ENCODE measurements at places on chromosomes 3 and 15.
A peak's percentile ranks its signal among the peaks of the same experiment; 100 is the strongest.

DNA sequence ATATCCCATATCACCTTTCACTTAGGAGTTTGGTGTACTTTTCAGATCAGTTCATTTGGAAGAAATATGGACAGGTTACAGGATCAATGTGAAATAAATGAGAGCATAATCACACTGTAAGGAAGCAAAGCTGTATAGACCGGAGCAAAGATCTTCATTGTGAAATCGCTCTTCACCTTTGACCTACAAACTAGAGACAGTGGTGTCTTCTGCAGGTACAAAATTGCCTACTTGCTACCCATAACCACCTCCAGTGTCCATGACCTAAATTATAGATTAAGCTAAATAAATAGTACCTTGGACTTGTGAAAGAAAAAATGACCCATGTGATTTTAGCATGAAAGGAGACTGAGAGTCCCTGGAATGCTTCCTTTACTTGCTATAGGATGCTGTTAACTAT lies 379.5 kb upstream of the SUCLG2 start:
- no peak for DNase-seq

GRCh38 chr3:126811530-126811929 lies 107.5 kb downstream of the CHCHD6 start:
- no peak for DNase-seq

GRCh38 chr15:27527490-27528067 lies 556.6 kb downstream of the GABRG3 start:
- no peak for DNase-seq

DNA sequence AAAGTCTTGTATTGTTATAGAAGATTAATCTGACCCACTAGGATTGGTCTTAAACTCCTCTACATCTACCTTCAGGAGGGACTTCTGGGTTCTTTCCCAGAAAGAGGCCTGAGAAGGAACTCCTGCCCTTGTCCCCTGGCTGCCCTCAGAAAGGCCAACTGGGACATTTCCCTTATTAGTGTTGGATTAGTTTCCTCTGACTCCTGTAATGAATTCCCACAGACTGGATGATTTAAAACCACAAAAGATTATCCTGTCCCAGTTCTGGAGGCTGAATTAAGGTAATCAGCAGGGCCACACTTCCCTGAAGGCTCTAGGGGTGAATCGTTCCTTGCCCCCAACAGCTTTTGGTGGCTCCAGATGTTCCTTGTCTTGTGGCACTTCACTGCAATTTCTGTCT lies 102.8 kb upstream of the NMNAT3 start:
- no peak for DNase-seq

DNA sequence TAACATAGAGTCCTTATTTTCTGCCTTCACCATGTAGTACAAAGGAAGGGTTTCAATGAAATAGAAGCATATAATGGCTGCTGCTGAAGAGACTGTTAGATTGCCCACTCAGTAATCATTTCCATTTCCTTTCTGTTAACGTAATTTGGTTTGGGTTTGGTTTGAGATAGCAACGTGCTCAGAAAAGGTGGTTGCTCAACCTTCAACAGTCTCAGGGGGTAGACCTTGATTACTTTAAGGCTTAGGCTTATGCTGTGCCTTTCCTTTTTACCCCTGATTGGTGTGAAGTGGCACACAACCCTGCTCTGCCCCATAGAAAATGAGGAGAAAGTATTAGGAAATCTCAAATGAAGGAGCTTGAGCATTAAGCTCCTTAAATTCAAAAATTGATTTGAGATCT lies 163.7 kb upstream of the TP63 start:
- no peak for DNase-seq

GRCh38 chr3:159950156-159950898 lies 38.3 kb upstream of the IL12A start:
- DNase-seq, result no peak

GRCh38 chr15:89104172-89104564 lies 15.9 kb downstream of the ABHD2 start:
- no peak for DNase-seq

GRCh38 chr3:57927166-57927565 lies 81.1 kb upstream of the FLNB start:
- no peak for DNase-seq

DNA sequence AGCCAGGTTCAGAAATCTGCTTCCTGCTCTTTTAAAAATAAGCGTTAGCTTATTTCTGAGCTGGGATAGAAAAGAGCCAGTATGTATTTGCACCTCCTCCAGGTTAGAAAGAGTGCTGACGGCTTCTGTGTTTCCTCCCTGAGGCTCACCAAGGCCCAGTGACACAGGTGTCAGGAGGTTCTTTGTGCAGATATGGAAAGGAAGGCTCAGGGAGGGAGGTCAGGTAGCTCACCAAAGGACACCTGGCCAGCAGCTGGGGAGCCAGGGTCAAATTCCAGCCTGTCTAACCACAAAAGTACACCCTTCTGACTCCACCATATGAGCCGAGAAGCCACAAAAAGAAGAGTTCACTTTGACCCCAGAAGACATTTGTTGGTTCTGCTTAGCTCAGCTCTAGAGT lies 201.0 kb upstream of the WNT5A start:
- DNase-seq, result no peak

- DNase-seq, result no peak
These were observed 85.0 kb downstream of the ATP10A start for GRCh38 chr15:25778161-25778560.

DNA sequence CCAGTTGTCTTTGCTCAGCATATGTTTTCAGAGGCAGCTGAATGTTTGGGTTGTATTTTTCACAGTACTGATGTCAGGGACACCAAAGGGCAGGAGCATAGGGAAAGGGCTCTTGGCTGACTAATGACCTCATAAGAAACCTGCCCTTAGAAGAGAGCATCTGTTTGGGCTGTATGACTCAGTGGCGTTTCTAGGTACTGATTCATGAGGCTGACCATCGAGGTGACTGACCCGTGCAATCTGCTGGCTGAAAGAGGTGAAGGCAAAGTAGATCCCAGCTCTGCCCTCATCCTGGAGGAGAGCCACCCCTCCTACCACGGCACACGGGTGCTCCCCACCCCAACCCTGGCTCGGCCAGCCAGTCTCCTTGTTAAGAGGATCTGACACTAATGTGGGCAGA lies 8.3 kb downstream of the LMCD1 start:
- DNase-seq, result peak; percentile 84

DNA sequence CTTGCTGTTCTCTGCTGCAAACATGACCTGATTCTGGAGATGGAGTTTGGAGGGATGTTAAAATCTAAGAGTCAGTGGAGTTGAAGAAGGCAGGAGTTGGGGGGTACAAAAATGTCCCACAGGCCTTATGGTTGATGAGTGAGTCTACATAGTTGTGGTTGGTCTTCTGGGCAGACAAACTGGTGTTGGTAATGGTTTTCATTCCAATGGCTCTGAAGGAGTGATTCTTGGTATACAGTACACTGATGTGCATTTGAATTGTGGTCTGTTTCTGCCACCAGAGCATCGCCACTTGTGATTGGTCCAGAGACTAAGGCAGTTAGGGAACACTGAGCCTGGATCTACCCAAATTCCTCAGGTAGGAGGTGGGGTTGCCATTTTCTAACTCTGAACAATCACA lies 514.1 kb upstream of the CFAP20DC start:
- no peak for DNase-seq

DNA sequence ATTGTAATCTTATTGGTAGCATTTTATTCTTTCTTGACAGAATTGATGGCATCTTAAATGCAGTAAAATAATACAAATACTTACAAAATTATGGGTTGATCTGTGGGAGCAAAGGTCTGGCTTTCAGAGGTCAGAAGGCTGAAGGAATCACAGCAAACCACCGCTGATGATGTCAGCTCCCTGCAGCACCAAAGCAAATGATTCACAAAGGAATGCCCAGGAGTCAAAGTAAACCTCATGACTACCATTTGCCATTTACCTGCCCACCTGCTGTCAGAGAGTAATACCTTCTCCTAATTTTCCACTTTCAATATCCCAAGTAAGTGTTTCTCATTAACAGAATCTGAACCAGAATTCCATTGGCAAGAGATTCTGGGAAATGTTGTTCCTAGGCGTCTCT lies 46.1 kb downstream of the CPA3 start:
- peak; percentile 19 for DNase-seq

DNA sequence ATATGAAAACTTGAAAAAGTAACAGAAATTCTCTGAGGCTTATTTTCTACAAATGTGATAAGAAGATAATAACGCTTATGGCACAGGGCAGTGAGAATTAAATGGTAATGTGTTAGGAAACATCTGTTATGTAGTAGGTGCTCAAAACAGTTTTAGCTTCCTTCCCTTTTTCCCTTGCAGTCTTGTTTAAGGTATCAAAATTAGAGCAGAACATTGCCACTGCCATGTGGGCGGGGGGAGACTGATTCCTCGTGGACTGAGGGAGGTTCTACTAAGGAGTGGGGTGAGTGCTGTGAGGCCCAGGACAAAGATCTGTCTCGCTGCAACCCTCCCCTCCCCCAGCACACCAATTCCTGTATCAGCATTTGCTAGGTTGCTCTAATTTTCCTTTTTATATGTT lies 702.4 kb downstream of the TUSC7 start:
- no peak for DNase-seq

DNA sequence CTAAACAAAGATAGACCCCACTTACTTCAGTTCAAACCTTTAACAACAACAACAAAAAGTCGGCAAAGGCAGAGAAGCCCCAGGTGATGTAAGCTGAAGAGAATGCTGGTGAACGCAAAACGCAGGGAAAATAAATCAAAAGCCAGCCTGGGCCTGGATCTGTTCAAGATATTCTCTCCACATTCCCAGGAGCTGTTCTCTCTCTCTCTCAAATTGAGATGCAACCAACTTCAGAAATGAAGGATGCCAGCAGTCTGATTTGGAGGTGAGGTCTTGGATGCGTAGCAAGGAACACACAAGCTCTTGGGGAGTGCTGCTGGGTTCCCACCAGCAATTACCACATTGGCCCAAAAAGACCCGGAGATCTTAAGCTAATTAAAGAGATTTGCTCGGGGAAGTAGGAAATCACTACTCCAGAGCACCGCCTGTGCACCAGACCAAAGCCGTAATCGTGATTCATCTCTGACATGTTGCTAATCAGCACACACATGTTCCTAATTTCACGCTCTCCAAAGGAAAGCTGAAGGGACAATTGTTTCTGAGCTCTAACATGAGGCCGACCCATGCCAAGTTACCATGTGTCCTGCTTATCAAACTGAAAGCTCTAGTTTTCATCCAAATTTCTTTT lies 37.1 kb downstream of the IL17RD start:
- no peak for DNase-seq

GRCh38 chr3:186902154-186902553 lies 28.2 kb upstream of the ST6GAL1 start:
- no peak for DNase-seq

- DNase-seq, result no peak
These were observed 34.3 kb upstream of the SNRPA1 start for GRCh38 chr15:101329309-101329863.

- peak; percentile 92 for DNase-seq
These were observed 8.3 kb downstream of the PLD1 start for GRCh38 chr3:171801738-171802589.

GRCh38 chr3:10395196-10395595 lies 74.3 kb upstream of the SEC13 start:
- no peak for DNase-seq

DNA sequence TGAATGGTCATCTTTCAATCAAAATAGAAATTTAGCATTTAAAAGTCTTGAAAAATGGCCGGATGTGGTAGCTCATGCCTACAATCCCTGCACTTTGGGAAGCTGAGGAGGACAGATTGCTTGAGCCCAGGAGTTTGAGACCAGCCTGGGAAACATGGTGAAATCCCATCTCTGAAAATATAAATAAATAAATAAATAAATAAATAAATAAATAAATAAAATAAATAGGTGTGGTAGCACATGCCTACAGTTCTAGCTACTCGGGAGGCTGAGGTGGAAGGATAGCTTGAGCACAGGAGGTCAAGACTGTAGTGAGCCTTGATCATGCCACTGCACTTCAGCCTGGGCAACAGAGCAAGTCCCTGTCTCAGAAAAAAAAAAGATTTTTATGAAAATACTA lies 25.9 kb downstream of the SLC30A4 start:
- no peak for DNase-seq
